ENCODE measurements at places on chromosomes 5 and 9. TPM values are rescaled to one million over a fixed set of nuclear protein-coding genes. Genes with fewer than 3 reads are reported as not detected.

GRCh38 chr5:118293378-118293777, 695.0 kb downstream of the DTWD2 start:
- DNase-seq = no peak

GRCh38 chr9:100554935-100555401, 22.9 kb upstream of the CAVIN4 start:
- DNase-seq = no peak

GRCh38 chr9:135040892-135041291, 46.6 kb upstream of the OLFM1 start:
- DNase-seq = no peak

DNA sequence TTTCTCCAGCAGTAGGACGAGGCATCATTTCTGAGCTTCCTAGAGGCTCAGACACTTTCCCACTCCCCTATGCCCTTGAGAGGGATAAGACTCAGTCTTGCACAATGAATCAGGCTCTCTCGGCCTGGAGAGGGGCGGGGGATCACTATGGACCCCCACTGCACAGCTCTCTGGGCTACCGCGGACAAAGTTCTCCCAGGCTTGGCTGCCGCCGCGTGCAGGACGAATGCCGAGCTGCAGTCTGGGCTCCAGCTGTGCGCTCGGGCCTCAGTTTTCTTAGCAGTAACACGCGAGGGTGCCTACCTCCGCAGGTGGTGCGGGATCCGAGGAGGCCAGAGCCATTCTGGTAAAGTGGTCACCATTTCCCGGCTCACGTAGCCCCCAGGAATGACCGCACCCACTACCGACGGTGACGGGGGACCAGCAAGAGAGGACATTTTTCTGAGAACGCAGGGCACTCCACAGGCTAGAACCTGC, 3.4 kb upstream of the MYORG start:
- no peak for DNase-seq

DNA sequence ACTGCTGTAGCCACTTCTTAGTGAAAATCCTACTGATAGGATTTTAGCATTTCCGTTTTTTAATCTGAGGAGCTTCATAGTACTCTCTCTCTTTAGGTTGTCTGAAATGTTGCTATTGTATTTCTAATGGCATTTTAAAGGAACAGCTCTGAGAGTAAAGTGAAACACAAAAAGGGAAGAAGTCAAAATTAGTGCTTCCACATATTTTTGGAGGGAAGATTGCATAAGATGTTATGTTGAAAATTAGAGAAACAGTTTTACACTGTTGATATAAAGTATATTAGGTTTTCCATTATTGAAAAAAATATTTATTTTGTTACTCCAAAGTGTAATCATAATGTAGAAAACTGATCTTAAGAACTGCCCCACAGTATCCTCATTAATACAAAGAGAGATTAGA, 525.1 kb downstream of the TAF11L14 start:
- no peak for DNase-seq

GRCh38 chr5:80254767-80255430, 949 bp downstream of the SERINC5 start:
- DNase-seq = no peak

DNA sequence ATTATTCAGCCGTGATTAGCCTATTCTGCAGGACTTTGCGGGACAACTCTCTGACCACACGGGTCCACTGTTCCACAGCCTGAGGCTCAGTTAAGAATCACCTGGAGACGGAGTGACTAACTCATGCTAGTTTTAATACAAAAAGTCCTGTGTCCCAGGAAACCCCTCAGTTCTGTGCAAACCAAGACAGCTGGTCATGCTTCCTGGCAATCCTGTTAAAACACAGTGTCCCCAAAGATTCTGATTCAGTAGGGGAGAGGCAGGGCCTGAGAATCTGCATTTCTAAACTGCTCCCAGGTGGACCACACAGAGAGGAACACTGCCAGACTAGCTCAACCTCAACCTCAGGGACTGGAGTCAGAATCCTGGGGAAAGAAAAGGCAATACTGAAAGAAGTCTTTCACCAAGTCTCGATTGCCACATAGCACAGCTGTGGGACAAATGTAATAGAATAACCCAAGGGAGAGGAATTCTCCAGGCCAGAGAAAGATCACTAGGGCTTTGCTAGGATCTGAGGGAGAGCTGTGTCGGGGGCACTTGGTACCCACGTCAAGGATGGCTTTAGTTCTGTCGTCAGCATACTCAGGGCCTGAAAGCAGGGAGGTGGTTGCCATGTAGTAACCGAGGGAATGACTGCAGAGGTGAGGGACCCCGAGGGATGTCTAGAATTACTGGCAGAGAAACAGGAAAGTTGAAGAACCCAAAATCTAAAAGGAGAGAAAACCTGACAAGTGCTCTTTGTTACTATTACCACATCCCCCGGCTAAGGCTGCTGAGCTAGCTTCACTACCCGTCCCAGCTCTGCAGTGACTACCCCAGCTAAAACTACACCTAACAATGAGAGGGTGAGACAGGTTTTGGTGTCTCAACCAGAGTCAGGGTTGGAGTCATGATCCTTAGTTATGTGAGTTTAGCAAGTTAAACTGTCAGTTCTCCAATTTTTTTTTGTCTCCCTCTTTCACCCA, 8.6 kb downstream of the SUSD1 start:
- DNase-seq = no peak

GRCh38 chr5:121033334-121033733, 569.2 kb downstream of the PRR16 start:
- DNase-seq = no peak

GRCh38 chr9:118104363-118104762, 400.2 kb downstream of the TLR4 start:
- DNase-seq = no peak

DNA sequence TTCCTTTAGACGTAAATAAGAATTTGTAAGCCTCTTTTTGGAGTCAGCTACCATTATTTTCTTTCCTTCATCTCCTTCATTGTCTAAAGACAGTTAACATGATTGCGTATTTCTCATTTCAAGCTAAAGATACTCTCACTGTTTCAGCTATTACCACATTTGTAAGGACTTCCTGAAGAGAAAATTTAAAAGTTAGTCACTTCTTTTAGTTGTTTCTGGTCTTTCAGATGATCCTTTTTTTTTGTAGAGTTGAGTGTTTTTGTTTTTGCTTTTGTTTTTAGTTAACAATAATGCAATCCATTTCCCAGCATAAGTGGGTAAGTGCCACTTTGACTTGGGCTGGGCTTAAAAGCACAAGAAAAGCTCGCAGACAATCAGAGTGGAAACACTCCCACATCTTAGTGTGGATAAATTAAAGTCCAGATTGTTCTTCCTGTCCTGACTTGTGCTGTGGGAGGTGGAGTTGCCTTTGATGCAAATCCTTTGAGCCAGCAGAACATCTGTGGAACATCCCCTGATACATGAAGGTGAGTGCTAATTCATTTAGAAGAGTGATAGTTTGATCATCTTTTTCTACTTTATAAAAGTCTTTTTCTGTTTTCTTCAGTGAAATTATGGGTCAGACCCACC, 2.0 kb downstream of the IL31RA start:
- no peak for DNase-seq

DNA sequence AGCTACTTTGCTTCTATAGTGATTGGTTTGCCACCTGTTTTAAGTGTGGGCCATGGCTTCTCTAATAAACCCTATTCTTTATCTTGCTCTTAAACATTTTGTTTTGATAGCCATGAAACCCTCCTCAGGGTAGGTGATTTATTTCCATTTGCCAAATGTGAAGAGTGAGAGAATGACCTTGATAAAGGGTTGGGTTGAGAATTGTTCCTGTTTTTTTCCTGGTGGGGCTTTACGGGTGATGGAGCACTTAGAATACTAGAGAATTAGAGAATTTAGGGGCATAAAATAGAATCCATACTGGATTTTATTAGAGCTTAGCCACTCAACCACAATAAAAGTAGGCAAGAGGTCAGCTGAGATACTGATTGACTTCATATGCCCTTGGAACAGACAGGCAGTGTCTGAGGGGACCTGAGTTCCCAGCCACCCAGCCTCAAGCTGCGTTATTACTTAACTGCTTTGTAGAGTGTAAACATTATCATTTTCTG, 68.9 kb downstream of the COMMD10 start:
- no peak for DNase-seq

DNA sequence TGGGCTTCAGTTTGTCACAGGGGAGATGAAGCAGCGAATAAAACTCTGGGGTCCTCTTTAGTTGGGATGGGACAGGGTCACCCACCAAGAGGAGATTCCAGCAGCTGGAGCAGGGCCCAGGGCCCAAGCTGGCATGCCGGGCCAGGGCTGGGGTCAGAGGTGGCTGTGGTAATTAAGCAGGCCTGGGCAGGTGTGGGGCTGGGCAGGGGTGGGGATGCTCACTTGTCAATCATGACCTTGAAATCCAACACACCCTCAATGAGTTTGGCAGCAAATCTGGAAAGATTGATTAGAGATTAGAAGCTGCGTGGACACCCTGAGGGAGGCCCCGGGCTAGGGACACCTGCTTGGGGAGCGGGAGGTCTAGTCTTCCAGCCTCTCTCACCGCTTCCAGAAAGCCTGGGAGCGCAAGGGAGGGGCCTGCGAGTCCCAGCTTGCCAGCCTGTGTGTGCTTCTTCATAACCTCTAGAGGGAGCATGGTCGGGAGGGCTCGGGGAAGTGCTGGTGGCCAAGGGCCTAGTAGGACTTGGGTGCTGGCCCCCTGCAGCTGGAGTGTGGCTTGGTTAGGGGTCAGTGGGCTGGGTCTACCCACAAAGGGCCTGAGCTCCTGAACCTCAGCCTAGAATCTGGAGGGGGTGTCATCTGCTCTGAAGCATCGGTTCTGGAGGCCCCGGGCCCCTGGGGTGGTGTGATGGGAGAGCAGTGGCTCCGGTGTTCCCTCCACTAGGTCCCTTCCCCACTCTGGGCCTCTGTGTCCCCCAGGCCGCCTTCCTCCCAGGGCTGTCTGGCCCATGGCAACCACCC, 7.6 kb downstream of the CRAT start:
- peak; percentile 34 for DNase-seq

DNA sequence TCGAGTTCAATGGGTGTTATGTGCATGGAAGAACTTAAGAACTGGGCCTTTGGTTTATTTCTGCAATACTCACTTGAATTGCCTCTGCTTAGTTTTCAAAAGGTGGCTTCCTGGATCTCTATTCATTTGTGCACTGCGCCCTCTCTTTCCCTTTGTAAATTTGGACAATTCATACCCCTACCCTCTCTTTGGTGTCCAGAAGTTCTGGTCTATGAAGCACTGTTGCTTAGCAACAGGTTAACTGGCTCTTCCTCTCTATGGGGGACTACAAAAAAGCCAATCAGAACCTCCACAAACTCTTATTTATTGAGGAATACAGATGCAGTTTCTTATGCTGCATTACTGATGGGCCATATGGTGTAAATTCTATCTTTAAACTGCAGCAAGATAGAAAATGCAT, 13.5 kb upstream of the FAM120A start:
- DNase-seq = no peak

DNA sequence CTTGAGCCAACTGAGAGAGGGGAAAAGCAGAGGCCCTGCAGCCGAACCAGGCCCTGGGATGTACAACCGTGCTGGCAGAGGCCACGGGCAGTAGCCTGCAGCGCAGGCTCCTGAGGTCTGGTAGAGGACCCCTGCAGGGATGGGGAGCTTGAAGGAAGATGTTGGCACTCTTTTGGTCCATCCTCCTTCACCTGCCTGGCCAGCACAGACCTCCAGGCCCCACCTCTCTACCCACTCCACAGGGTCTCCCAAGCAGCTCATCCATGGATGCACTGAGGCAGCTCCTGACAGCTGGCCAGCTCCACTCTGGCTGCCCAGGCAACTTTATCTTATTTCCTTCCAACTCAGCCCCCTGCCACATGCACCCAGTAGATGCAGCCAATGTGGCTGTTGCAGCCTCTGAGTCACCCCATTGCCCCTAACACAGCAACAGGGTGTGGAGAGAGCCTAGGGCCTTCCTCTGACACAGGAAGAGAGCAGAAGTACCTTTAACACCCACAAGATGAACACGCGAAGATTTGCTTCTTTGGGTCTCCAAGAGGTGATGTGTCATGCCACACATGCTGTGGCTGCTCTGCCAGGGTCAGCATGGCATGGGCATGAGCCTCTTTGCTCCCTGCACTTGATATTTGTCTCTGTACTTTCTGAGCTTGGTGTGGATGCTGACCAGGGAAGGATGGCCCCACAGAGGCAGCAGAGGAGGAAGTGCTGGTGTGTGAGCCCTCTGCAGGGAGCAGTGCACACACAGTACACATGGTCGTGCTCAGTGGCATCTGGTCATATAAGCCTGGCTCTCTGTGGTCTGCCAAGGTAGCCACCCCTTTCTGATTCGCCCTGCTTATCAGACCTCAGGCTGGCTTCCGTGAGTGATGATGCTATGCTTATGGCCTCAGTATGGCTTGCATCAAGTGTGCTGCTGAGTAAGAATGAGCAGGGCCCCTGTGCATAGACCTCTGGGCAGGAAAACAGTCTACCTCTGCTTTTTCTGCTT, 117.2 kb downstream of the NRG2 start:
- DNase-seq = no peak

DNA sequence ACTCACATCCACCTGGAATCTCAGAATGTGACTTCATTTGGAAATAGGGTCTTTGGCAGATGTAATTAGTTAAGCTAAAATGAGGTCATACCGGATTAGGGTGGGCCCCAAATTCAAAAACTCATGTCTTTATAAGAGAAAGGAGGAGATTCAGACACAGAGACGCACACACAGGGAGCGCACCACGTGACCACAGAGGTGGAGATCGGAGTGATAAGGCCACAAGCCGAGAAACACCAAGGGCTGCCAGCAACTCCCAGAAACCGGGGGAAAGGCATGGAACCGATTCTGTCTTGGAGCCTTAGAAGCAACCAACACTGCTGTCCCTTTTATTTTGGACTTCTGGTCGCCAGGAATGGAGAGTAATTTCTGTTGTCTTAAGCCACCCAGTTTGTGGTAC, 31.8 kb upstream of the LMX1B start:
- no peak for DNase-seq

- no peak for DNase-seq
Measured at GRCh38 chr9:3367185-3367584, 158.6 kb downstream of the RFX3 start.

DNA sequence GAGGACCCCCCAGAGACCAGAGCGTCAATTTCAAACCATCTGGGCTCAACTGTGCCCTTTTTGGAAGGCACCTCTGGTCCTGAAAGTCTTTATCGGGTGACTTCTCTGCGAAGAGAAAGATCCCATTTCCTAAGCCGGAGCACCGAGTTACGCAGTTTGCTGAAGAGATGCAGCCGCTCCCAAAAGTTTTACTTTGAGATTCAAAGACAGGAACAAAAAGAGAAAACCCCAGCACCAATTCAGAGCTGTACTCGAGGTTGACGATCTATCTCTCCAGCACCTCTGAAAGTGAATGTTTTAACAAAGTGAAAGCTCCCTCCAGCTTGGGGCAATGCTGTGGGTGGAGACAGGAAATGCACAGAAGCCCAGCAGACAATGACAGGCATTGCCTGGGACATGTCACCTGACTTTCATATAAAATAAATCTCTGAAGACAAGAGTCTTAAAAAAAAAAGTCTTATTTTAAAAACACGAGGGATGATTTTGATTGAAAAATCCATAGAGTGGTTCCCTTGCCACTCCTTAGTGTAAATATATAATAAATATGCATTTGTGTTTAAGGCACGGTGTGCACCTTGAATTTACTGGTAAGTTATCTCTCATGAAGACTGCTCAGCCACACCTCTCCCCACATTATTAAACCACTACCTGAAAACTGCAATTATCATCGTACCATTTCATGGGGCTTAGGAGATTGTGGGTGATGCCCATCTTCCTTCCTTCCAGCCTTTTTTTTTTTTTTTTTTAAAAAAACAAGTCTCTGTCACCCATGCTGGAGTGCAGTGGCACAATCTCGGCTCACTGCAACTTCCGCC, 79.9 kb downstream of the FNBP1 start:
- peak; percentile 31 for DNase-seq

ASPN gene
- 17.5 TPM for total RNA-seq

SPATA31E1 gene
- not detected for total RNA-seq

OLFML2A gene
- total RNA-seq = 41.1 TPM

NRG2 gene
- 3.1 TPM for total RNA-seq

IFNA2 gene
- not detected for total RNA-seq

ALDOB gene
- 0.41 TPM for total RNA-seq

Data from left ventricle myocardium inferior (tissue), 1 donor.